AG04450 (cell line): ENCODE measurements at places on chromosomes 13 and 19. TPM values are rescaled to one million over a fixed set of nuclear protein-coding genes. Genes with fewer than 3 reads are reported as not detected.

HSH2D gene
- not detected in 2 replicates for polyA plus RNA-seq

IL27RA gene
- 4.5 and 5.4 TPM in 2 replicates for polyA plus RNA-seq

LGALS14 gene
- not detected in 2 replicates for polyA plus RNA-seq

CCDC169 gene
- polyA plus RNA-seq, result 1.3 and 2.2 TPM in 2 replicates

C1QTNF9B gene
- 0.63 and 0.87 TPM in 2 replicates for polyA plus RNA-seq

PSG7 gene
- polyA plus RNA-seq, result 0.10 TPM in 2 replicates

KLF1 gene
- polyA plus RNA-seq, result not detected in 2 replicates

TMC4 gene
- polyA plus RNA-seq, result 1.3 and 1.5 TPM in 2 replicates

DNA sequence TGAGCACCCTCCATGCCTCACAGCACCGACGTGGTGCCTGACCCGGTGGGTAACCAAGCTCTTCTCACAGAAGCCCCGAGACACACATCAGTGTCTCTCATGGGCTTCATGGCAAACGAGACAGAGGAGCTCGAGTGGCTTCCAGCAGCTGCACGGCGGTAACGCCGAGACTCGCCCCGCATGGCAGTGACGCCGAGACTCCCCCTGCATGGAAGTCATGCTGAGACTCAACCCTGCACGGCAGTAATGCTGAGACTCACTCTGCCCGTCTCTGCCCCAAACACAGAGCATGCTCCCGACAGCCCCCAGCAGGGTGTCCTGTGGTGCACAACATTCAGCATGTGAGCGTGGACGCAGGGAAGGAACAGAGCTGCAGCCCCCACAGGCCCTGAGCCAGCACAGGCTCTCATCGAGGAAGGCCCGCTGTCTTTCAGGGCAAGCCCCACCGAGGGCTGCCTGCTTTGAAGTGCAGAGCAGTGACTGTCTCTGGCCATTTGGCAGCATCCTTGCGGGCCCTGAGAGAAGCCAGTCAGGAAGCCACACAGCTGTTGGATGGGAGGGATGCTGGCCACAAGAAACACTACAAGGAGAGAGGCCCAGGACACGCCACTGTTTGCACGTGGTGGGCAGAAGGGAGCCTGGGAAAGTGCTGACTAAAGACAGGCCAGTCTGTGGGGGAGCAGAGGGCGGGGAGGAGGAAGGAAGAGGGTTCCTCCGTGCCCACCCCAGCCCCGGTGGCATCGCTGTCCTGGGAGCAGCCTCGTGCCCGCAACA, 9.5 kb downstream of the GAS6 start:
- no peak for DNase-seq

DNA sequence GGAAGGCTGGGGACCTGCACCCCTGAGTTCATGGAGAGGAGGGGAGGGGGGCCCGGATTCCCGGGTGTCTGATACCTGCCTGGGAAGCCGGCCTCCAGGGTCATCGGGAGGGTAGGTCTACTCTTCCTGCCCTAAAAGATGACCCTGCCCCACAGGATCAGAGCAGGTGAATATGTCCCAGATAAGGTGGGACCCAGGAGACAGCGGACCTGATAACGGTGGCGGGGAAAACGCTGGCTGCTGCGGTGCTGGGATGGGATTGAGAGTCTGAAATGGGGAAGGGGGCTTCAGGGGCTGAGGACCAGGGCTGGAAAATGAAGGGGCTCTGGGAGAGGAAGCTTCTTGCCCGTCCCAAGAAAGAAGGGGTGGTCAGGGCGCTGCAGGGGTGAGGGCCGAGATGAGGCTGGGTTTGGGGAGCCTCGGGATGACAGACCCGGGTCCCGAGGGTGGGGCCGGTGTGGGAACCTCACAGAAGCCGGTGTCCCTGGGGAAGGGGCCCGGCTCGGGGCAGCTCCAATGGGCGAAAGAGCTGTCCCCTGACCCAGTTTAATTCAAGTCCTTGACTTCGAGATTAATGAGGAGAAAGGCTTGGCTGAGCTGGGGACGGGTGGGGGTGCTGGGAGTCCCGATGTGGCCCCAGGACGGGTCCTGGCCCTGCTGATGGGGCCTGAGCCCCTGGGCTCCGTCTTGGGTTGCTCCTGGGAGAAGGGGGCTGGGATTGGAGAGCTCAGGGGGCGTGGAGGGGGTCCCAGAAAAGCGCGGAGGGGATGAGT, 823 bp downstream of the TTYH1 start:
- no peak for DNase-seq

DNA sequence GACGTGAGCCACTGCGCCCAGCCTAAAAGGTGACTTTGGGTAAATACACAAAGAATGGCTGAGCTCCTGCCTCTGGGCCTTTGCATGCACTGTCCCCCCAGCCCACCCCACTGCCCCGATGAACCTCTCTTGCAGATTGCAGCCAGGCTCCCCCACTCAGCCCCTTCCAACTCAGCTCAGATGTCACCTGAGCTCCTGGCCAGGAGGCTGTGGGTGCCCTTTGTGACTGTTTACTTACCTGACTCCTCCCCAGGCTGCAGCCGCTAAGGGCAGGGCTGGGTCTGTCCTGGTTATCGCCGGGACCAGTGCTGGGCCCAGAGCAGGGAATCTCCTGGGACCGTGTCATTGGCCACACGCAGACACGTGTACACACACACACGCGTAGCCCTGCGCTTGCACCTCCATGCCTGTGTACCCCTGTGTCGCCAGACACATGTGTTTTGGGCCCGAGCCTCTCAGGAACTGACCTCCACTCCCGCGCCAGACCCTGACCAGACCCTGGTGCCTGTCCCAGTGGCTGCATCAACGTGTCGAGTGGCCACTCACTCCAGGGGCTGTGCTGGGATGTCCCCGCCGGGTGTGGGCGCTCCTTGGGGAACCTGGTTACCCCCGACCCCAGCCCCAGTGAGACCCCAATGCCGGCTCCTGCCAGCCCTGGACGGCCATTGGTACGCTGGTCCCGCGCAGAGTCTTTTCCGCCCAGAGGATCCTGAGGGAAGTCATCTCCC, 18.7 kb downstream of the EFNA2 start:
- DNase-seq, result no peak

DNA sequence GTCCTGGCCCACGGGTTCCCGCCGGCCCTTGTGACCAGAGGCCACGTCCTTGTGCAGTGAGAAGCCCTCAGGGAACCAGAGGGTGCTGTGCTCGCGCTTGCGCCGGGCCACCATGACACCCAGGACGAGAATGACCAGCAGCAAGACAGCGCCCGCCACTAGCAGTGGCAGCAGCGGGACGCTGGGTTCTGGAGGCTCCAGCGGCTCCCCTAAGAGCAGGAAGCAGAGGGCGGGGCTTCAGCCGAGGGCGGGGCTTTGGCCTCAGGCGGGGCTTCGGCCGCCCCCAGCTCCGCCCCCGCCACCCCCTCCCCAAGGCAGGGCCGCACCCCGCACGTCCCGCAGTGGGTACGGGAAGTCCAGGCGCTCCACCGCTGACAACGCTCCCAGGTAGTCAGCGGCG, 30.4 kb downstream of the NOTCH3 start:
- DNase-seq, result no peak

DNA sequence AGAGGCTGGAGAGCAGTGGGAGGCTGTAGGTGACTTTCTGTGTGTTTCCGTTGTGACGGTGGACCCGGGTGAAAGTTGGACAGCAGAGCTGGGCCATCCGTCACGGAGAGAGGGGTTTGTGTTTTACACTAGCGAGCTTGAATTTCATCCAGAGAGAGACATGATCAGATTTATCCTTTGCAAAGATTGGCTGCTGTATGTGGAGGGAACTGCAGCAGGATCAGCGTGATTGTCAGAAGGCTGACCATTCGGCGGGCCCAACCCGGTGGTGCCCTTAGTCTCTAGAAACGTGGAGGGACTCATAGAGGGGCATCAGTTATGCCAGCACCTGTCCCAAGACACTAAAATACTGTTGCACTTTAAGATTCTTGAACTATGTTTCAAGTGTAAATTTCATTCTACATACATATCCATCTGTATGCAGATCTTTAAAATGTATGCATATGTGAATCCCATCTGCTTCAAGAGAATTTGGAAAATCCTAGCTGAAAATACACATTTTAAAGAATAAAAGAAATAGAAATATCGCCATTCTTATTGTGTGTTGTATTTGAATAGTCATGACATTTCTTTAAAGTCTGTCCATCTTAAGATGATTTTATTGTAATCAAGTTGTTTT, 7.0 kb downstream of the FAM124A start:
- no peak for DNase-seq

- no peak for DNase-seq
Observed at GRCh38 chr13:55576389-55576788, 1564.3 kb upstream of the PRR20A start.

GRCh38 chr19:40921005-40921897, 39.2 kb upstream of the CYP2A7 start:
- no peak for DNase-seq

DNA sequence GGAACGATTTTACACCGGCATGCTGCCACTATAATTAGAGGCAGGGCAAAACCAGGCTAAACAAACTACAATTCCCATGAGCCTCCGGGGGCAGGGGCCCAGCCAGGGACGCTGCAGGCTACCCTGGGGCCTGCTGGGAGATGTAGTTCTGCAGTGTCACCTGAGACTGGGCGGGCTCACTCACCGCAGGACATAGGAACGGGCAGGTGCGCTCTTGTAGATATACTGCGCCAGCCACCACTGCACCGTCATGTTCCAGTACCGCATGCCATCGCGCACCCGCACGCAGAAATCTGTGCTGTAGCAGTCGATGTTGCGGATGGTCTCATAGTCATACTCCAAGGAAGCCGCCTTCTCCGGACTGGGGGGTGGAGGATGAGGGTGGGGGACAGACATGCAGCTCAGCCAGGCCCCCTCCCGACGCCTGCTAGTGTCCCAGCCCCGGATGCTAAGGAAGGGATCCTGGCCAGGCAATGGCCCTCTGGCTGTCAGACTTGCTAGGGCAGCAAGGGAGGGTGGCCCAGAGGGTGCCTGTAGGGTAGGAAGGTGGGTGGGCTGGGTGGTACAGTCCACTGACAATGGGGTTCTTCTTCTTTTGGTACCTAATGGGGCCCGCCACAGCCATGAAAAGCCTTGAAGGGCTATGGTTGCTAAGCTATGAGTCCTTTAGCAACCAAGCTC, 5.8 kb upstream of the TMC4 start:
- DNase-seq, result no peak

DNA sequence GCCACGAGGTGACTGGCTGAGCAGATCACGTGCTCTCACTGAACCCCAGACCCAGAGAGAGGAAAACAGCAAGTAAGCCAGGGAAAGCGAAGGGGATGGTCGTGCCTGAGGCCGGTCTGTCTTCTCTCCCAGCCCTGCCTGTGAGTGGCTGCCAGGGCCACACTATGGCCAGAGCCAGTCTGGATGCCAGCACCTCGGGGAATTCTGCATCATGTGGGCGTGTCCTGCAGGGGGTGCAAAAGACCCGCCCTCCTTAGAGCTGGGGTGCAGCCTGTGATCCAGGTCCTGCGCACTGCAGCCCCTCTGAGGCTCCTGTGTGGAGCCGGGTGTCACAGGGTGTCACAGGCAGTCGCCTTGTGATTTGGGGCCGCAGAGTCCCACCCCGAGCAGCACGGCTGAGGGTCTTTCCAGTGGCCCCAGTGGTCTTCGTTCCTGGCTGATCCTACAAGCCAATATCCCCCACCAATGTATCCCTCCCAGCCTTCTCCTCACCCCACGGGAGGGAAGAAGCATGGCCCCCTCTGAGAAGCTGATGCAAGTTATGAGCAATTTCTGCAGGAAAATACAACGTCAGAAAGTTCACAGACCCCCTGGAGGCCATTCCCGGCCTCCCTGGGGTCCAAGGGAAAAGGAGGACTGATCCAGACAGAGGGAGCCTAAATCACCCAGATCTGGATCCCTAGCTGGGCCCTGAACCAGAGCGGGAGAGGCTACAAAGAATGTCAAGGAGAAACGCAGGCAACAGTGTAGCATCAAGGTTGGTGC, 7.7 kb downstream of the PPP1R12C start:
- DNase-seq, result no peak

GRCh38 chr19:12913851-12914690, 5.0 kb downstream of the SYCE2 start:
- no peak for DNase-seq

GRCh38 chr13:106032441-106032840, 503.0 kb downstream of the EFNB2 start:
- no peak for DNase-seq

- no peak for DNase-seq
Observed at GRCh38 chr19:49430172-49430677, 5.0 kb downstream of the GFY start.

GRCh38 chr13:27775943-27776342, 16.3 kb upstream of the GSX1 start:
- DNase-seq, result no peak

GRCh38 chr13:94706843-94707399, 5.4 kb downstream of the SOX21 start:
- DNase-seq, result no peak

- DNase-seq, result peak; percentile 89
Observed at GRCh38 chr13:30864433-30865122, 41.5 kb upstream of the MEDAG start.

DNA sequence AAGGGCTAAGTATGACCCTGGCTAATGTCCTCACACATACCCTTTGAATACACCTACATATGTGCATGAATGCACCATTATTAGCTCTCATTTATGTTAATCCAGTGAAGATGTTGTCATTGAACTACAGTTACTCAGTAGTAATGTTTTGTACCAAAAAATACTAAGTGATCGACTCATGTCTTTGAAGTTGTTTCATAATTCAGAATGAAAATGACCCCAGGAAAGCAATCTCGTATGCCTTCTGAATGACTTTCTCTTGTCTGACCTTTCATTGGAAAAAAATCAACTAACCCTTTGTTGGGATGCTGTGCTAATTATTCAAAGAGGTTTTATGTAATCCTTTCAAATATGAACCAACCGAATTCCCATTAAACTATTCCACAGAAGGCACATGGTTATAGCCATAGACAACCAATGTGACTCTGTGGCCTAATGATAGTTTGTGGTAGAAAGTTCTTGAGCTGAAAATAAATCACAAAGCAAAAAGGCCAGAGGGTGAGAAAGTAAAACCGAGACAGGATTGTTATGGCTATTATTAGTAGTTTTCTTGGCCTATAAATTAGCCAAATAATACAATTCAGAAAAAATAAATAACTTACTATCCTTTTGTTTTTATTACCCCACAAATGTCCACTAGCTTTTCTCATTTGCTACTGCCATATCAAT, 86.8 kb upstream of the STARD13 start:
- no peak for DNase-seq

- DNase-seq, result no peak
Observed at GRCh38 chr13:51663973-51664957, 80.0 kb downstream of the WDFY2 start.

GRCh38 chr19:10228920-10229319, 2.2 kb downstream of the S1PR2 start:
- no peak for DNase-seq
